ENCODE measurements at places on chromosomes 4 and X.

GRCh38 chrX:106742193-106742592 is 15.7 kb downstream of the RNF128 start:
- no peak for DNase-seq

- DNase-seq: no peak
These were observed 39.7 kb upstream of the DHRSX start for GRCh38 chrX:2540426-2540947.

DNA sequence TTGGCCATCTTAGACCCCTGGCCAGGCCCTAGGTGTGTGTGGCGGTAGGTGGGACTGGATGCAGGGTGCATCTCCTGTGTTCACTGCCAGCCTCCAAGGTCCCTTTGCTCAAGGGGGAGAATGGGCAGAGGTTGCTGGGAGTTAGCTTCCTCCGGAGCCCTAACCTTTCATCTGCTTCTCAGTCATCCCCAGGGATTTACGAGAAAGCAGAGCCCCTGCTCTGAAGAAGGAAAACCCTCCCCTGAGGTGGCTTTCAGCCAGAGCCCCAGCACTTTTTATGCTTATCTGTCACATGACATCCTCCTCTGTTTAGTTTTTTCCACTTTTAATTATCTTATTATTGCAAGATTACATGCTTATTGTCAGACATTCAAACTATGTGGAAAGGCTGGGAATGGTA is 44.9 kb upstream of the DDX3X start:
- DNase-seq: no peak

DNA sequence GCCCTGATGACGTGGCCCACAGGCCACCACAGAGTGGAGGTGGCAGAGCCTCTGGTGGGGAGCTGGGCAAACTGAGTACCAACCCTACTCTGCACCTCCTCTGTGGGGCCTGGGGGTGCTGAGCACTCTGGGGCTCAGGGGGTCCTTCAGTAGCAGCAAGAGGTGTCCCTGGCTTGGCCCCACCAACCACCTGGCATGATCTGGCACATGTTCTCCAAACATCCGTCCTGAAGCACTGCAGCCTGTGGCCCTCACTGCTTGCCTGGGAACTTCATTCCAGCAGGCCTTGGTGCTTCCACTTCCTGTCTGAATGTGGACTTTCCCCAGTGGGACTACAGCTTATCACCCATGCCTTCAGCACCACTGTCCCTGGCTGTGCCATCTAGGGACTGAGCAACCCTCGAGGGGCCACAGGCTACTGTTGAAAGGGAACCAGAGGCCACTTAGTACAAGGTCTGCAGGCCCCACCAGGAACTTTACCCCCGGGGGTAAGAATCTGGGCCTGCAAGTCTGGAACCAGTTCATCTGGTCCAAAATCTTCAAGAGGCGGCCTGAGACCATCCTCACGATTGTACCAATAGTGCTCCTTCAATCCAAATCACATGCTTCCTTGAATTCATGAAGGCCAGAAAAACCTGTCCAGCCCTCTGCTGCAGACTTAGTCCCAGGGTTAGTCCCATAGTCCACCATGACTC is 13.2 kb downstream of the TNIP2 start:
- no peak for DNase-seq

DNA sequence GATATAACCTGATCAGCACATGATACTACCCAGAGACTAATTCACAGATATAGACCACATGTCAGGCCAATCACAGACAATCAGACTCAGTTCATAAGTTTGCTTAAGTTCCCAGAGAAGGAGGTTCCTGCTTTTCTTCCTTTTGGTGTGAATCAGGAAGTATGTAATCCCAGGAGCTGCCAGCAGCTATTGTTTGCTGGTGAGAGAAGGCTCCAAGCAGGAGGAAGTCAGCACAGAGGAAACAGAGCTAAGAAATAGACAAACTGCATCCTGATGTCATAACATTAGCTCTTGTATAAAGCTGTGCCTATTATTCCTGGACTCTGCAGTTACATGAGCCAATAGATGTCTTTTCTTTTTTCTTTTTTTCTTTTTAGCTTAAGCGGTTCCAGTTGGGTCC is 50.9 kb downstream of the UCHL1 start:
- no peak for DNase-seq

GRCh38 chrX:120840827-120841226 is 34.8 kb downstream of the CT47B1 start:
- no peak for DNase-seq

DNA sequence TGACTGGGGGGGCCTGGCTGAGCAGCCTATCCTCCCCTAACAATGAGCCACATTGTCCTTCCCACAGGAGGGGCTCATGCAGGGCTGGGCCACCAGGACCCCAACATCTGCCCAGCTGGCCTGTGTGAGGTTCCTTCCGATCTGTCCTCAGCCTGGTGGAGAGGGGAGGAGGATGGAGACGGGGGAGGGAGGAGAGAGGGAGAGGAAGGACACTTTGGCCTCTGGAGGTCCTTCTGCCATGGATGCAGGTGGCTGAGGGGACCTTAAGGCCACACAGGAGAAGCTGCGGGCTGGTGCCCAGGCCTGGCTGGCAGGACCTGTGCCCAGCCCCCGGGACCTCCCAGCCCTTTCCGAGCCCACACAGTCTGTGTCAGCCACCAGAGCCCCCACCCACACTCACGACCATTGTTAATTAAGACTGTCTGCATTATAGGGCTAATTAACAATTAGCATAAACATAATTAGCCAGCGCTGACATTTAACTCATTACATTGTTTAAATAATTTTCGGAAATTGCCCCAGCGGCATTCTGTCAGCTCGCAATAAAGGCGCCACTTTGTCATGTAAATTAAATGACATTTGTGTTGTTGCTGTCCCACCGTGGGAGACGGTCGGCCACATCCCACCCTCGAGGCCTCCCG is 53.0 kb upstream of the NKX1-1 start:
- DNase-seq: no peak

DNA sequence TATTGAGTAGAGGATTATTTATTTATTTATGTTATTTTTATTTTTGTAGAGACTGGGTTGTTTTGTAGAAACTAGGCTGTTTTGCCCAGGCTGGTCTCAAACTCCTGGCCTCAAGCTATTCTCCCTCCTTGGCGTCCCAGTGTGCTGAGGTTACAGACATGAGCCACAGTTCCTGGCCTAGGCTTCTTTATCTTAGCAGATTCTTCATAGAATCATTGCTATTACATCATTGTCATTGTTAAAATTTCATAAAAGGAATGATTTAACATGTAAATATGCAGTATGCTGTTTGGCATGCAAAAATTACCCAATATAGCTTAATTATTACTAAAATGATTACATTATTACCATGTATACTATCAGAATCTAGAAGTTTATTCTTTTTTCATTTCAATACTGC is 24.2 kb downstream of the SULT1E1 start:
- DNase-seq: no peak

DNA sequence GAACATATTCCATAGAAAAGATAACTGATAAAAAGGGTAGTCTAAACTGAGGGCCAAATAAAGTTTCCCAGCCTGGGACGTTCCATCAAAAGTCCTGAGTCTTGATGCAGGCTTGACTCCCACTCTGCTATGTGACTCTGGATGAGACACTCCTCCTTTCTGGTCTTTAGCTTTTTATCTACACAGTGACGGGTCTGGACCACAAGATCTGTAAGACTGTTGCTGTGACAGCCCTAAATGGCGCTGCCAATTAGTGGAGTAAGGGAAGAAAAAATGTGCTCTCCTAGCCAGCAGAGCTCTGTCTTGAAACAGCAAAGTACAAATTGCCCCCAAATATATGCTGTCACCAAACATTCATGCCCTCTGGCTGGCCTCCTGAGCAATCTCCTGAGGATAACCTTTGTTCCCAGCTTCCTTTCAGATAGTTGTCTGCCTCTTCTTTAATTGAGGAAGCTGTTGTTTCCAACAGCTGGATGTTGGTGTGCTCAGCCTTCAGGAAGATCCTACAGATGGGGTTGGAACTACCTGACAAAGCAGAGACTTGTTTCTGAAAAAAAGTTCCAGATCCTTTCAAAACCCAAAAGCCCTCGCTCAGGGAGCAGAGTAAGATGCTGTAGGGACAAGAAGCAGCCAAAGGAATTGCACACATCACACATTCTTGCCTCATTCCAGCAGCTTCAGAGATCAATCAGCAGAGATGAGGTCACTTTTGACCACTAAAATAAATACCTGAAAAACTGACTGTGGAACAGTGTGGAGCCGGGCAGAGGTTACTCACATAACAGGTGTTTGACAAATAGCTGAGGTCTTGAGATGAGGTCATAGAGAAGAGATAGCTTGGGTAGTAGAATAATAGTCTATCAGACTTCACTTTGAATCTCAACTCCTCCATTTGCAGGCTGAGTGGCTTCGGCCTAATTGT is 383.4 kb upstream of the FGF13 start:
- DNase-seq: no peak

Measured in stimulated activated CD8-positive, alpha-beta memory T cell treated with anti-CD3 and anti-CD28 coated beads, Interleukin-15, amount 100 ng/mL, for 4 hours (primary cell).